Diencephalon (tissue), 1 donor: ENCODE measurements at places on chromosomes 2 and 18. TPM values are rescaled to one million over a fixed set of nuclear protein-coding genes. Genes with fewer than 3 reads are reported as not detected.

NEUROD1 gene
- total RNA-seq: 0.69 TPM

CCDC138 gene
- total RNA-seq: 42.2 TPM

KCNJ3 gene
- total RNA-seq: 15.9 TPM

INHA gene
- total RNA-seq: 0.69 TPM

SESTD1 gene
- total RNA-seq: 67.4 TPM

UCN gene
- total RNA-seq: 0.92 TPM

CHRNG gene
- total RNA-seq: not detected

SLC5A7 gene
- total RNA-seq: 14.3 TPM

GCG gene
- not detected for total RNA-seq

AGXT gene
- not detected for total RNA-seq

CHMP3 gene
- total RNA-seq: 53.1 TPM
